ENCODE measurements at places on chromosomes 11 and 22.

- DNase-seq: peak; percentile 42
Observed at GRCh38 chr22:46641811-46642266, 21.7 kb downstream of the GRAMD4 start.

GRCh38 chr11:19571906-19572305 lies 140.7 kb upstream of the NAV2 start:
- no peak for DNase-seq

GRCh38 chr11:2917842-2918490 lies 11.3 kb downstream of the PHLDA2 start:
- DNase-seq: no peak

- DNase-seq: no peak
Observed at GRCh38 chr11:71241721-71242259, 10.6 kb downstream of the SHANK2 start.

DNA sequence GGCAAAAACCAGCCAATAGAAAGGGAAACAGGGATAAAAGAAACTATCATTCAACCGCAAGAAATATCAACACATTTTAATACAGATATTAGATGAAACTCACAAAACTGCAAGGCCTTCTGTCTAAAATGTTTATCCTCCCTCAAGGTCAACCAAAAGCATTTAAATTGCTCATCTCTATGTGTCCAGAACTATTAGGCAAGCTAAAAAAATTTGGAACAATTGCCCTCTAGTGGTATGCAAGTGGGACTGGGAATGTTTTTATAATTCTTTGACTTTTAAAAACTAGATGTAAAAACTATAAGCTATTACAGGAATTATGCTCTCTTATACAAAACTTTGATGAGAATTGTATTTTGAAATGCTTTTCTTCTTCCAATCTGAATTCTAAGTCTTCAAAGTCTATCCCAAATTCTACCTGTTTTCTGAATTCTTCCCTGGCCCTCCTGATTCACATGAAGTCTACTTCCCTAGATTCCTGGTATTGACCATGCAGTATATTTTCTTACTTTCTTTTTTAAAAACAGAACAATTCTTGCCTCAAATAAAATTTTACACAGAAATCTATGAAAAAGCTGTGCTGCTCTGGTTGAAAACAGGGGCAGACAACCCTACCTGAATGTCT lies 4.9 kb downstream of the CWC15 start:
- peak; percentile 73 for DNase-seq

DNA sequence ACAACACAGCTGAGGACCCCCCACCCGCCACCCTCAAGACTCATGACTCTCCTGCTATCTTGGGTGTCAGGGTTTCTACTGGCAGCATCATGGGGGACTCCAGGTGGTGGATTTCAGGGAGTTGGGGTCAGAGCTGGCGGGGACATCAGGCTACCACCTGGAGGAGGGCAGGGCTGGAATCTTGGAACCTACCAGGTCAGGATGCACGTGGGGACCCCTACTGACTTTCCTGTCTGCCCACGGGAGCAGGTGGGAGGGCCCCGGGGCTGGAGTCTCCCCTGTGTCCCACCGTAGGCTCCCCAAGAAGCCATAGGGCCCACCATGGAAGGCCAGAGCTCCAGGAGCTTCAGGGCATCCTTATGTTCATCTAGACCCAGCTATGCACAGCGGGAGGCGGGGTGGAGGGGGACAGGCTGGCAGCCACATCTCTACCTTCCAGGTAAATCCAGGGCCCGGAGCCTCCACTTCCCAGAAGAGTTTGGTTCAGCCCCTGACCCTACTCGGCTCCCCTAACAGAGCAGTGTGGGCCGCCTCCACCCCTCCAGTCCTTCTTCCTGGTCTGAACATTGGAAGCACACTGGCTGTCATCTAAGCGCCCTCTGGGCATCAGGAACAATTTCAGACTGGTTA lies 10.0 kb downstream of the SLC37A2 start:
- no peak for DNase-seq

GRCh38 chr11:35087648-35088047 lies 51.3 kb upstream of the CD44 start:
- no peak for DNase-seq
